ENCODE measurements at places on chromosomes 7 and 10.

GRCh38 chr7:135248546-135248945 lies 14.9 kb downstream of the STRA8 start:
- DNase-seq: no peak

DNA sequence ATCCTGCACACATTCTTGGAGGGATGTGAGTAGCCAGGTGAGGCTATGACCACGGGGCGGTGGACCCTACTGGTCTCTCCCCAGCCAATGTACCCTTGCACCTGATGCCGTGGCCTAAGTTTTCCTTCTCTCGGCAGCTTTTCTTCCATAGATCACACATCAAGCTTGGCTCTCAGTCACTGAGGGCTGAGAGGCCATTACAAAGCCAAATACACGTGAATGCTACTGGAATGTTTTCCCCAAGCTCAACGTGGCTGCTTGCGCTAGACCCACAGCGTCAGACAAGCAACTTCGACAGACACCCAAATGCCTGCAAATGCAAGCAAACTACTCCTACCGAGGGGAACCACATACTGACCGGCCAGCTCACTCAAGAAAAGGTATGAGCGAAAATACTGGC lies 83.1 kb downstream of the PRPF18 start:
- DNase-seq: no peak

GRCh38 chr7:107811934-107812333 lies 8.9 kb upstream of the SLC26A3 start:
- DNase-seq: no peak

DNA sequence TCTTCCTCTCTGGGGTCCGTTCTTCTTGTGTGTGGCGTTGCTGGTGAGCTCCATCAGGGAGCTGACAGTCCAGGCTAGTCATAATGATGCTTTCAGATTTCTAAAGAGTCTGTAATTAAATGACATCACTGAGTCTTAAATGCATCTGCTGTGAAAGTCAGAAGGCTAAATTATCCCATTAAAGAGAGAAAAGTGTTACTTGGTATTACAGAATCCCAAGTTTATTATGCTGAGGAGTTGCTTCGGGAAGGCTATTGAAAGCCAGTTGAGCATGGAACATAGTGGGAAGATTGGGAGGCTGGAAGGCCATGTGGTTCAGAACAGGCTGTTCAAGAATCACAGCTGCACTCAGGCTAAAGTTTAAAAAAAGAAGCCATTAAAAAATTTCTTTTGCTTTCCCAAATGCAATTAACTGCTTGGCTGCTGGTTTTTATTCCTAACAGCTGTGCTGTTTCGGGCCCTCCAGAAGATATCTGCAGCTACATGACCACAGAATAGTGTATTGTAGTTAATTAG lies 342.6 kb upstream of the LRGUK start:
- DNase-seq: no peak

DNA sequence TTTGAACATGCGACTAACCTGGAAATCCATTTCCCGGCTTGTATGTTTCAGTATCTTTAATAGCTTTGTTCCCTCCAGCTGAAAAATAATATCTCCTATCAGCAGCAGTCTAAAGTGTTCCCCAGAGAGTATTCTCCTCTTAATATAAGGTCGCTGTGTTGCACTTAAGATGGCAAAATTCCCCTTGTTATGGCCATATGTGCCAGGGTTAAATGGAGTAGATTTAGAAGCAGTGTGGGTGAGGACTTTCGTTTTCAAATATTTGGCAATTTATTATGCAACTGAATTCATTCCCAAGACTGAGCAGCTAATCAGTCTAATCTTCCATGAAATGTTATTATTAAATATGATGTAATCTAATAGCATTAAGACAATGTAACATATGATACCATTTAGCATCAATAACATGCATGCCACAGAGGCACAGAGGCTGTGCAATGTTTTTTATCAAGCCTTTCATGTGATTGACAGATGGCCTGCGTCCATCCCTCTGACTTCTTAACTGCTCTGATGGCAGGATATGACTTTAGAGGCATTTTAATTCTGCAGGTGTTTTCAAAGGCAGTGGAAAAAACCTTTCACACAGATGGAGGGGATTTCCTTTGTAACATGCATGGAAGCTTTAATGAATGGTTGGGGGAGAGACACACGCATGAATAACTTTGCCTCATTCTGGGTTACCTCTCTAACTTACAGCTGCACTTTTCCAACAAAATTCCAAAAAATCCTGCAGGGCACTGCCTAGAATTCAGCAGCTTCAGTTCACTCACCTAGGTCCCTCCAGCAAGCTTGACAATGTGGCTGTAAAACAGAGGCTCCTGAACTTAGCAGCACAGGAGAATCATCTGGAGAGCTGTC lies 55.1 kb upstream of the ZPBP start:
- no peak for DNase-seq

DNA sequence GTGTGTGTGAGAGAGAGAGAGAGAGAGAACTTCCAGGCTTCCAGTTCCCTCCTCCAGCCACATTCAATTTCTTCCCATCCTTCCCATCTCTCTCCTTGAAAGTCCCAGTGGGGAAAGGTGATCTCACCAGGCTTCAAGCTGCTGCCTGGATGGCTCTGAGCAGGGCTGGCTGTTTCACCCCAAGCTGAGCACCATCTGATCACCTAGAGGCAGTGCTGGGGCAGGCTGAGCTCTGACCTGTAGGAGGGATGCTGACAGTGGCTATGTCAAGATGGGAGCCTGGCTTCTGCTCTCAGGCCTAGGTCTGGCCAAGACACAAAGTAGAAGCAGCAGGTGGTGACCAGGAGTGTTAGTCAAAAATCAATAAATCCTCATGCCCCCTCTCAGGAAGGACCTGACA lies 370.8 kb downstream of the PLXNA4 start:
- no peak for DNase-seq

GRCh38 chr7:128961030-128961659 lies 23.4 kb downstream of the IRF5 start:
- no peak for DNase-seq

GRCh38 chr7:110784749-110785148 lies 306.2 kb upstream of the LRRN3 start:
- DNase-seq: no peak

DNA sequence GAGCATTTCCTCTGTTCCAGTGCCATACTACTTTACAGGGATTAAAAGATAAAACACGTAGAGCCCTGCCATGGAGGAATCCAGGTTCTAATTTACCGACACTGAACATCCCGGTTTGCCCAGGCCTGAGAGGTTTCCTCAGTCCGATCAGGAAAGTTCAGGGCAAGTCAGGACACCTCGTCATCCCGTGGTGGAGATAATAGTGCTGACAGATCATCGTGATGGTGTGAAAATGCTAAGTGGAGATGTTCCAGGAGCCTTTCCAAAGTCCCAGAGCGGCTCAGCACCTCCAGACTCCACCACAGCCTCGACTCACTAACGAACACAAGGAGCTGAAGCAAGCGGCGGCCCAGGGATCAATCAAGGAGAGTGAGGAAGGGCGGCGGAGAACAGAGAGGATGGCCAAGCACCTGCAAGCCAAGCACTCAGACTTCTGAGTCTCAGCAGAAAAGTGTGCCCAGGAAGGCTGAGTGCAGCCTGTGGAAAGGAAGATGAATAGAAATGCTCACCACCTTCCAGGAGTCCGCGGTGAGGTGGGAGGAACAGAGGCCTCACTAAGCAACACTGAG lies 103.7 kb upstream of the VWC2 start:
- DNase-seq: no peak

GRCh38 chr7:81626008-81626407 lies 143.8 kb downstream of the HGF start:
- DNase-seq: no peak

Data from fibroblast of skin of right quadriceps (primary cell).